ENCODE measurements at places on chromosomes 3 and 15. TPM values are rescaled to one million over a fixed set of nuclear protein-coding genes. Genes with fewer than 3 reads are reported as not detected.

DNA sequence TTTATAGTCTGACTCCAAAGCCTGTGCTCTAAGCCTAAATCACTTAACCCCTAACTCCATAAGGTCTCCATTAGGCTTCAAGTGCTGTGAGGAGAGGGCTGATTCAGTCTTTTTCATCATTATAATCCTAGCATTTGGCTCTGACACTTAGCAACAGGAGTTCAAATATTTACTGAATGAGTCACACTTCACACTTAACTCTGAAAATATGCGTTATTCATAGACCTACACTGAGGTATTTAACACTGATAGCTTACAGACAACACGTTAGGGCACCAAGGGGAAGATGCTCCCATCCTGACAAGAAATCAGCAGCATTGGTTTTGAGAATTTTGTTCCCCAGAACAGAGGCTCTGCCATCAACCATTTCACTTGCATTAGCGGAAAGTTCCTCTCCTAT is 53.5 kb downstream of the MSL2 start:
- no peak for DNase-seq

- DNase-seq, result no peak
Measured at GRCh38 chr15:57149196-57149595, 227.1 kb upstream of the CGNL1 start.

The AMOTL2 gene
- total RNA-seq, result 296 TPM

The NME9 gene
- 1.1 TPM for total RNA-seq

DNA sequence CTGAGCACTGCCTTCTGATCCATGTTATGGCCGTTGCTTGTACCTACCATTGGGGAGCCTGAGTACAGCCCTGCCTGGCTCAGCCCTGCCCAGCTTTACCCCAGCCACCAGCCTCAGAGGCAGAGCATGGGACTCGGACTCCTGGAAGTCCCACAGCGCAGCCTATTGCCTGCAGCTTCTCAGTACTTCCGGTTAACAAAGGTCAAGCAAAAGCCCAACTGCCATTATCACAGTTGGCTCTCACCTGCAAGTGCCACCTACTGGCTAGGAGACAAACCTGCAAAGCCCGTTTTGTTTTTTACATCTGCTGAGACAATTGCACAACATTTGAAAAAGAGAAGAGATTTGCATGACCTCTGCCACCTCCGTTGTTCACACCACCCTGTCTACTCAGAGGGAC is 1081.7 kb downstream of the NAALADL2 start:
- DNase-seq, result no peak

The ZMYND10 gene
- 0.54 TPM for total RNA-seq

- no peak for DNase-seq
Measured at GRCh38 chr3:163936543-163936942, 1141.8 kb downstream of the SI start.

The COL7A1 gene
- total RNA-seq, result 15.0 TPM

The PLXNB1 gene
- 203 TPM for total RNA-seq

DNA sequence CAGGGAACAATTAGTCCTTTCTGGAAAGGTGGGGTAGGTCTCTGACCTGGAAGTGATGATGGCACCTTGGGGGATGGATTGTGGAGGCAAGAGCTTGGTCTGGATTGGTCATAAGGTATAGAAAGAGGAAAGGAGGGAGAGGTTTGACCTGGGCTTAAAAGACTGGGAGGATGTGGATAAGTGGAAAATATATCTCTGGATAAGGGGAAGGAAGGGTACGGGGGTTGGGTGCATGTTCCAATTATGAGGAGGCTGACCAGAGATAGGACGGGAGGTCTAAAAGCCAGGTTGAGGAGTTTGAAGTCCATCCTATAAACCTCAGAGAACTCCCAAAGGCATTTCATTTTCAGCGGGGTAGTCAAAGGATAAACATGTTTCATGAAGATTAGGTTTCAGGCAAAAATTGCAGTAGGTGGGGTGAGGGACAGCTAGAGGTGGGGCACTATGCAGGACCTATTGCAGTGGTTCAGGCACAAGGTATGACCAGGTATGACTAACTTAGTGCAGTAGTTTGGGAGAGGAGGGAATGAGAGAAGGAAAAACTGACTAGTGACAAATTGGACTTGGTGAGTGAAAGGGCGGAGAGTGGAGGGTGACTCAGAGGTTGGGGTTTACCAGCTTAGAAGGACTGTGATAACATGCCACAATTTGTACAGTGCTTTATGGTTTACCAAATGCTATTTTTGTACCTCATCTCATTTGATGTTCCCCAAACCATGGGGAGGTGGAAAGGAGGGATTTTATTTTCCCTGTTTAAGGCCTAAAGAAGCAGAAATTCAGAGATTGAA is 10.7 kb downstream of the PDE8A start:
- DNase-seq, result no peak

GRCh38 chr15:63523306-63523990 is 19.1 kb downstream of the USP3 start:
- DNase-seq, result no peak

GRCh38 chr3:23685541-23686258 is 120.1 kb upstream of the UBE2E1 start:
- DNase-seq, result peak; percentile 45

GRCh38 chr15:39539973-39540558 is 40.8 kb upstream of the THBS1 start:
- DNase-seq, result no peak

The MST1R gene
- 4.3 TPM for total RNA-seq

DNA sequence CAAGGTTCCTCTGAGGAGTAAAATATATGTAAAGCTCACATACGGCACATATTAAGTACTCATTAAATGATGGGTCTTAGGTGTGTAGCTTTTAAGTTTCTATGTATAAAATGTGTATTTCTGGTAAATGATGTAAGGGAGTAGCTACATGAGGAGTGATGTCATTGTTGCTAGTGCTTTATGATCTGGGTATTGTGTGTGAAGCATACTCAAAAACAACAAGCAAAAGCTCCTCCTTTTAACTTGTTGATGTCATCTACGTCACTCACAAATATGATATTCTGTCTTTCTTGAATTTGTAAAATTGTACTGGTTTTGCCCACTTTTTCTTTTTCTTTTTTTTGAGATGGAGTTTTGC is 1.4 kb upstream of the HERC1 start:
- DNase-seq, result no peak

The LYZL4 gene
- total RNA-seq, result not detected

GRCh38 chr15:51955504-51955903 is 16.1 kb downstream of the LEO1 start:
- no peak for DNase-seq

- DNase-seq, result no peak
Measured at GRCh38 chr3:196688349-196688748, 23.7 kb downstream of the CEP19 start.

DNA sequence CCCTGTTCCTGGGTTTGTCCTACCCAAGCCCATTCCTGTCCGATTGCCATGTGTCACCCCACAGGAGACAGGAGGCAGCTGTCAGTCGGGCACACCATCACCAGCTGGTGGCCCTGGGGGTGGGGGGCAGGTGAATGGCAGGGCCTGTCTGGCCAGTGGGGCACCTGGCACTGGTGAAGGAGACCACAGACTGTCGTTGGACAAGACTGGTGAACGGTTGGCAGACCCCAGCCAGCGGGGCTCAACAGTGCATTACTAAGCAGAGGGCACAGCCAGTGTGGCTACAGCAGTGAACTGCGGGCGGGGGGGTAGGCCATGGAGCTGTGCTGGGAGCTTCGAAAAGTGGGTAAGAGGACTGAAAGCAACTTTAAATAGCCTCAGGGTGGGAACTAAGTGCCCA is 2.1 kb downstream of the SEMA7A start:
- no peak for DNase-seq

GRCh38 chr3:4993276-4994143 is 14.3 kb downstream of the BHLHE40 start:
- no peak for DNase-seq

GRCh38 chr15:93164409-93164808 is 75.4 kb upstream of the RGMA start:
- DNase-seq, result no peak
